Activated CD4-positive, alpha-beta T cell treated with anti-CD3 and anti-CD28 coated beads for 1 hour (primary cell): ENCODE measurements at places on chromosomes 1 and 21.

- DNase-seq, result no peak
Measured at GRCh38 chr1:902802-903201, 20.9 kb upstream of the SAMD11 start.

GRCh38 chr1:99886841-99887240 is 36.7 kb downstream of the AGL start:
- DNase-seq, result no peak

DNA sequence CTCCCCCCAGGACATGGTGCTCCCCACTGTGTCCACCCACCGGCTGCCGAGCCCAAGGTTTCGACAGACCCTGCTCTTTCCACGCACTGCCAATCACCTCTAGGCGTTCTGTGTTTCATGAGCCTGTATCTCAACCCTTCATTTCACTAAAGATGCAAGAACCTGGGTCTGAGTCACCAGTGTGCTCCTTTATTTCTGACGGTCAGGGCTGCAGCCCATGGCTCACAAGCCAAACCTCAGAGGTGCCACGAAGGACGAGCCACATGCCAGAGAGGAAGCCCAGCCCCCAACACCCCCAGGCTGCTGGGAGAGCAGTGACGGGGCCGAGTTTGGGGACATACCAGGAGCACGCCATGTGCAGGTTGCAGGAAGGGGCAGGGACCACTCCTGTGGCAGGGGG is 79.2 kb upstream of the ARHGEF16 start:
- DNase-seq, result no peak

DNA sequence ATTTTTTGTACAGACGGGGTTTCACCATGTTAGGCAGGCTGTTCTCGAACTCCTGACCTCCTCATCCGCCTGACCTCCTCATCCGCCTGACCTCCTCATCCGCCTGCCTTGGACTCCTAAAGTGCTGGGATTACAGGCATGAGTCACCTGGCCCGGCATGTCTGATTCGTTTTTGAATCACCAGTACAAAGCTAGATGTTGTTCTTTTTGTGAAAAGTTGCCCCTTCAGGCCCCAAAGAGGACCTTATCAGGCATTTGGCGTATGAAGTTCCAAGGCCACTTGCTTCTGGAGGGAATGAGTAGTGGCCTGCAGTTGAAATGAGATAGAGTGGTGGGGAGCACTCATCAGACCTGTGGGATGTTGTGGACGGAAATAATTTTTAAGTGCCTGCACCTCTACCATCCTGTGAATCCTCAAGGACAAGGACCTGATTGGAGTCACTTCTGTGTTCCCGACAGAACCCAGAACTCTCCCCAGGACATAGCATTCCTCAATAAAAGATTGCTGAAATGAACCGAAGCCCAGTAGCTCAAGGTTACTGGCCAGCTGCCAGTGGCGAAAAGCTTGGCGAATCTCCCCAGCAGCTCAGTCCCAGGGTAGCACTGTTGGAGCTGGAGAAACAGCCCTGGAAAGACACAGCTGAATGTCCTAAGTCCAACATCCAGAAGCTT is 50.1 kb downstream of the NDUFS5 start:
- DNase-seq, result no peak

DNA sequence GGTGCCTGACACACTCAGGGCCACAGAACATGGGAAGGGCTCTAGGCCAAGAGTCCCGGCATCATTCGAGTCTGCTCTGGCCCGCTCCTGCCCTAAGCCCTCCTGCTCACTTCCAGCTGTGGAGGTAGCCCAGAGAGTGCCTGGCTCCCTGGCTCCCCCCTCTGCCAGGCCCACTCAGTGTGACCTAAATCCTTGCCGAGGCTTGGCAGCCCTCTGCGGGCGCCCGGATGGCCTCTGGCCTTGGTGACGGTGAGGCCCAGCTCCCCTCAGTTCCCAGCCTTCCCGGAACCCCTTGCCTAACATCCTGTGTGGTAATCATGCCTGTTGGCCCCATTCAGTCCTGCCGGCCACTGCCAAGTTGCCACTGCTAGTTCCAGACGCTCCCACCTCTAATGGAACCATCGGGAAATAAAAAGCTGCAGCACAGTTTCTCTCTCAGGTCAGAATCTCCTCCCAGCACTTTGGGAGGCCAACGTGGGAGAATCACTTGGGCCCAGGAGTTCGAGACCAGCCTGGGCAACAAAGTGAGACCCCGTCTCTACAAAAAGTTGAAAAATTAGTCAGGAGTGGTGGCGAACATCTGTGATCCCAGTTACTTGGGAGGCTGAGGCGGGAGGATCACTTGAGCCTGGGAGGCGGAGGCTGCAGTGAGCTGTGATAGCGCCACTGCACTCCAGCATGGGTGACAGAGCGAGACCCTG is 1.2 kb upstream of the H6PD start:
- no peak for DNase-seq

DNA sequence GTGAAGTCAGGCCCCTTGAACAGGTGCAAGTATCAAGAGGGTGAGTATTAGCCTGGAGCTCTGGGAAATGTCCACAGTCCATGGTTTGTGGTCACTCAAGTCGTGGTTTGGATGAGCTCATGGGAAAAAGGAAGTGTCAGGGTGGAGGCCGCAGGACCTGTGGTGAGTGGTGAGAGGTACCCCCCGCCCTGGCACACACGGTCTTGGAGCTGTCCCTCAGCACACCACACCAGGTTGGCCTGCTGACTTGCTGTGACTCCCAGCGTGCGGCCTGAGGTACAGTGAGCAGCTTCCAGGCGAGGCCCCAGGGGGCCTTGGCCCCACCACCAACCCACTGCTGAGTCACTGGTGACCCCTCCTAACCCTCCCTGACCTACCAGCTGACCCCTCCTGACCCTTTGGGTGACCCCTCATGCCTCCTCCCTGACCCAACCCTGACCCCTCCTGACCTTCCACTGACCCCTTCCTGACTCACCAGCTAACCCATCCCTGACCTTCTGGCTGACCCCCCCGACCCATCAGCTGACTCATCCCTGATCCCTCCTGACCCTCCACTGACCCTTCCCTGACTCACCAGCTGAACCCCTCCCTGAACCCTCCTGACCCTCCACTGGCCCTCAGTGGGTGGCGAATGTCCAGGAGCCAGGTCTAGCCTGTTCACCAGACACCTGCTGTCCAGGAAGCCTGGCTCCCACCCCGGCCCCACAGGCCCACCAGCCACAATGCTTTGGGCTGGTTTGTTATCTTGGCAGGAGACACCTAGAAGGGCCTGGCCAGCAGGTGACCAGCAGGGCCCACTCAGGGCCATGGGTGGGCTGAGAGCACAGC is 34.8 kb upstream of the RNF187 start:
- no peak for DNase-seq

- no peak for DNase-seq
Measured at GRCh38 chr1:41670217-41670957, 185.9 kb upstream of the EDN2 start.

DNA sequence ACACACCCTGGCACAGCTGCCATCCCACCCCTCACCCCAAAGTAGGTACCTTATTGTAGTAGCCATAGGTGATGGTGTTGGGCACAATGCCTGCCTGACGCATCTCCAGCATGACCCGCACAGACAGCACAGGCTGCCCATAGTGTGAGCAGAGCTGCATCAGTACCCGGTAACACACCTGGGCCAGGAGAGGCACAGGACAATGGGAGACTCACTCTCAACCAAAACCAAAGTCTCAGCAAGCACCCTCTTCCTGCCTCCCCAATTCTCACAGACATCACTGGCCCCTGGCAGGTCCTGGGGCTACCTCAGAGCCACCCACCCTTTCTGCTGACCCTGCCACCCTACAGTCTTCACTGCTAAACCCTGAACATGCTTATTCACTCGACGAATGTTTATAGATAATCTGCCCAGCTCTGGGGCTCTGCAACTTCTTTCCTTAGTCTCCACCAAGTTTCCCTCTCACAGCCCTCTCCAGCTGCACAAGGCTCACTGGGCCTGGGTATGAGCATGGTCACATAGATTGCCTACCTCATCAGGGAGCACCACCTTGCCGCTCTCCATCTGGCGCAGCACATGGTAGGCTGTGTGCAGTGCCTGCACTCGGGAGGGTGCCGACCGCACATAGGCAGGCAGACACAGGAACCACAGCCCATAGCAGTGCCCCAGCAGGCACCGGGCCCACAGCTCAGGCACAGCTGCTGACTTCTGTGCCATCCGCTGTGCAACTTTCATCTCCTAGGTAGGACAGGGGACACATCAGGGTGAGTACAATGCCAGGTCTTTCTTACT is 10.3 kb downstream of the DENND4B start:
- no peak for DNase-seq

DNA sequence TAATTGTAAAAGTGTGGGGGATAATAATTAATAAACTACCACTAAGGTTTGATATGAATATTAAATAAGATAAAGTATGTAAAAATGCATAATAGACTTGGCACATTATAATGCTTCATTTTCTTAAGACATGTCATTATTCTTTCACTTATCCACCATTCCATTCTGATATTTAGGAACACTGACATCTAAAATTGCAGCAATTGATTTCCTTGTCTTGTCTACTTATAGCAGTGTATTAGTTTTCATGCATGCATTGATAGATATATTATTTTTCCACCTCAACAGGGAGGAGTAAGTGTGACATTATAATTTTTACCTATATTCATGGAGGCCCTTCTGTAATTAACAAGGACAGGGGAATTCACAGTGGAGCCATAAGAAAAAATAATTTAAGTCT is 41.6 kb upstream of the RGS4 start:
- DNase-seq, result no peak

- no peak for DNase-seq
Measured at GRCh38 chr21:38208118-38208517, 48.7 kb upstream of the KCNJ15 start.

DNA sequence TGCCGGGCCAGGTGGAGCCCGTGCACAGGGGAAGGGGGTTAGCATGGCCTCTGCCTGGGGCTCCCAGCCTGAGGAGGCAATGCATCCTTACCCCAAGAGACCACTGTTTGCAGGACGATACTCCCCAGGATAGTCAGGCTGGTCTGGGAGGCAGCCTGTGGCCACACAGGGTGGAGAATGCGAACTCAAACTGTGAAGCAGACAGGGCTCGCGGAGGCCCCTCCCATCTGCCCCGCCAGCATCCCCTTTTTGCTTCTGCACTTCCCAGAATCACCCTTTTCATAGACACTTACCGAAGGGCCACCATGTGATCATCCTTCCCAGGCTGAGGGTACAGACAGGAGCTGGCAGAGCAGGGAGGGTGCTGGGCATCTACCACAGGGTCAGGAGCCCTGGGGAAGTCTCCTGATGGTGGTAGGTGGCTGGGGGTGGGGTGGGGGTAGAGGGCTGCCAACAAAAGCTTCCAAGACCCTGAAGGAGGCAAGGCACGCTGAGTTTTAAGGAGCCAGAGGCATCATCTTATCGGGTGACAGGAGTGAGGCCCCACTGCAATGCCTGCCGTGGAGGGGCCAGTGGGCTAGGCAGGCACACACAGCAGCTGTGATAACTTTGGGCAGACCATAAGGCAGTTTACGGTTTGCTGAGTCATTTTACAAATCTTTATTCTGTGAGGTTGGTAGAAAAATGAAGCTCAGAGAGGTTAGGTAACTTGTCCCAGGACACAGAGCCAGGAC is 31.3 kb upstream of the BTG2 start:
- no peak for DNase-seq

DNA sequence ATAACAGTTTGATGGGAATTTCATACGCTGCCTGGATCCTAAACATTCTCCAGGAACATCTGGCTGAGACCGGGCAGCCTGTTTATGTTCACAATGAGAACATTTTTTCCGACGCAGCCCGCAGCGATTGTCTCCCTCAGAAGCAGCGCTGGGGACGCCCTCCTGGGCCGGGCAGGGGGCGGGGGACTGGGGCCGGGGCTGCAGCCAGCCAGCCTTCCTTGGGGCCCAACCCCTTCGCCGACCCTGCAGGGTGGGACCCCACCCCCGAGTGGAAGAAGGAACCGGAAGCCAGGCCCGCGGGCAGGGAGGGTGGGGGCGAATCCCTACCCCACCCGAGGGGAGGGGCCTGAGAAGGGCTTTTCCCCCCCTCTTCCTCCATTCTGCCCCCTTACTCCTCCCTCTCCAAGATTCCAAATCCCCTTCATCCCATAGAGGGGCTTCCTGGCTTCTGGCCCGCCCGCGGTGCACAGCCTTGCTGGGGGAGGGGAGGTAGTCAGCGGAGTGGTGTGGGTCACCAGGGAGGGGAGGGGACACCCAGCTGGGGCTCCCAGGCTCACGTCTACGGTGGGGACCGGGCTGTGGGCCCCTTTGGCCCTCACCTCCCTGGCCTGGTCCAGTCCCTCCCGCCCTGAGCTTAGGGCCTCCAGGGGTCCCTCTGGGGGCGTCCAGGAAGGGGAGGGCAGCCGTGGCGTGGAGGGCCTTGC is 60.6 kb downstream of the WNT9A start:
- DNase-seq, result peak; percentile 14

DNA sequence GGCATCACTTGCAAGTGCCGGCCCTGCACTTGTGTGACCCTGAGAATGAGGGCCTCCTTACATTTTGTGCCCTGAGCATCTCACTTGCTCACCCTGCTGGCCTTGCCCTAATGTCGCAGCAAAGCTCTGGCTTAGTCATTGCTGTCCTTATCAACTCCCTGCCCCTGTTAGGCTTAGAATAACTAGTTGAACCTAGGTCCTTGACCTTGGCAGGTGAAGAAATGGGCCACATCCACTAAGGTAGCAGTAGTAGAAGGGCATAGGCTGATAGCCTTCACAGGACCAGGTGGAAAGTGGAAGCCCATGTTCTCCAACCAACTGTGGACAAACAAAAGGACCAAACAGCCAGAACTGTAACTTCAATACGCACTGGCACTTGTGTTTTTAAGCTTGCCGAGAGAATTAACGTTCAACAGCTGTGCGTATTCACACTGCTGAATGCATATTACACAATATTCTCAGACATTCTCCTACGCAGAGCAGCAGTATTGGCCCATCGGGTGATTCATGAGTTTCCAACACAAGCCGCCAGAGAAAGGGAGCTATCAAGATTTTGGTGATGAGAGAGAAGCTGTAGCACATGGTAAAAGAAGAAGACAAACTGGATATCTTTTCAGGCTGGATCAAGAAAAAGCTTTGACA is 27.7 kb upstream of the PTGFRN start:
- no peak for DNase-seq

GRCh38 chr1:77817368-77818209 is 38.1 kb downstream of the MIGA1 start:
- no peak for DNase-seq

DNA sequence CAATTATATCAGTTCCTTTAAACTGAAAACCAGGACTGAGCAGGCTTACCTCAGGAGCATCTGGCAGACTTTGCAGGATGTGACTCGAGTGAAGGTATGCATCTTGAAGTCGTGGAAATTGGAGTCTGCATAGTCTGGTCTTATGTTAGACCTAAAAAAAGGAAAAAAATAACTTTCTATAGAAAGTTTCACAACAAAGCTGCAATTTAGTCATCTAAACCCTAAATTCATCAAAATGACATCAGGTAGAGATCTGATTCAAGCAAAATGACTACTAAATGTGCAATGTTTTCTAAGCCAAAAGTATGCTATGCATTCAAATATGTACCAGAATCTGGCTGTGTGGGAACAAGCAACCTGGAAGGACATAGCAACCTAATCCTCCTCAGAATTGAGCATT is 260.1 kb downstream of the VAV3 start:
- no peak for DNase-seq

- no peak for DNase-seq
Measured at GRCh38 chr1:27912429-27912828, 22.4 kb upstream of the SMPDL3B start.
